ENCODE measurements at places on chromosomes 13 and 19. TPM values are rescaled to one million over a fixed set of nuclear protein-coding genes. Genes with fewer than 3 reads are reported as not detected.

- no peak for DNase-seq
These were observed 6.0 kb downstream of the PNMA8B start for GRCh38 chr19:46489445-46490272.

GRCh38 chr13:98466634-98467236 is 110.2 kb downstream of the STK24 start:
- DNase-seq = peak; percentile 69

DNA sequence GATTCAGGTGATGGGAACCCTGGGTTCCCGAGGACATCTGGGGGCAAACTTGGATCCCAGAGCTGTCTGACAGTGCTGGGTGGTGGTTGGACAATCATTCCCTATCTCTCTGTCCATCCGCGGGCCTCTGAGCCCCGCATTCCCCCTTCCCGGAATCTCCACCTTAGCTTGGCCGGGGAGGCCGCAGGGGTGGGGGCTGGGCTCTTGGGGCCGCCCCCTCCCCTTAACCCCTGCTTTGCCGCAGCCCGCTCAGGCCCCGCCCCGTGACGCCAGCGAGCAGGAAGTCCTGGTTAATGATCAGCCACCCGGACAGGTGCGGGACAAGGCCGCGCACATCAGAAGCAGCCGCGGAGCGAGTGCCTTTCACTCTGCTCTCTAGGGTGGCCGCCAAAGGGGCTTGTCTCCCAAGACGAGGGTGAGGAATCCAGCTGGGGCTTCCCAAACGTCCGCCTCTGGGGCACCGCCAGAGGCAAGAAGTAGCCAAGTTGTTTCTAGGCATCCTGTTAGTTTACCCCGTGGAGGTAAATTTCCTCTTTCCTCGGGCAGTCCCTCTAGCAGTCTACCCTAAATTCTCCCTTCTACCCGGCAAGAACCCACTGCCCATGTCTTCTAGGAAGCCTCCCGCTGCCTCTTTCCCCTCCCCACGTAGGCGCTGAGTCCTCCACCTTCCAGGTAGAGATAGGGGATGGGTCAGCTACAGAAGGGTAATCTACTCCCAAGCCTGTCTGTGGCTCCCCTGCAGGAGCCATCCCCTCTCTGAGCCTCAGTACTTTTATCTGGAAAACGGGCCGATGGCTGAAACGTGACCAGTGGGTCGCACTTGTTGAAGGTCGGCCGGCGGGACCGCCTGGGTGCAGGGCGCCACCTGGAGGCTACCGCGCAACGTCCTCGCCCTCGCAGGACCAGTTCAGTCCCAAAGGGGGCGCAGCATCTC is 3.0 kb downstream of the IRF2BP1 start:
- peak; percentile 99 for DNase-seq

GRCh38 chr13:106139377-106139776 is 396.1 kb downstream of the EFNB2 start:
- DNase-seq = peak; percentile 55

- no peak for DNase-seq
These were observed 178.8 kb downstream of the KATNAL1 start for GRCh38 chr13:30128591-30128990.

The CLEC17A gene
- not detected for total RNA-seq

The KIR3DL3 gene
- total RNA-seq = not detected

The CCDC124 gene
- total RNA-seq = 73.3 TPM
